ENCODE measurements at places on chromosomes 12 and 14.
A peak's percentile ranks its signal among the peaks of the same experiment; 100 is the strongest.

DNA sequence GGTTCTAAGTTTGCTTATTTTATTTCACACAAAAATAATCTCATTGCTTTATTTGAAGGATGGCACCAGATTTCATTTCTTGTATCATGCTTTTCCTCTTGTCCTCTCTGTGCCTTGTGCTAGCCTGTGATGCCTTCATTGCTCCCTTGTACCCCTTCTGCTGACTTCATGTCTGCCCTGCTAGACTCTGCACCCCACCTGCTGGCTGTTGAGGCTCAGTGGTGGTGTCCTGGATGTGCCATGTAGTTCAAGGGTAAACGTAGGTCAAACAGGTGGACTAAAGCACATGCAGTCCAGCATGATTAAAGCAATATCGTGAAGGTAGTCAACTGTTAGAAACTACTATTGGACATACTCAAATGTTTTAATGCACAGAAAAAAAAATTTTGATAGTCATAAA is 21.6 kb downstream of the MRPS35 start:
- DNase-seq, result no peak

GRCh38 chr14:99537399-99537798 is 56.2 kb downstream of the CCNK start:
- DNase-seq, result peak; percentile 70

DNA sequence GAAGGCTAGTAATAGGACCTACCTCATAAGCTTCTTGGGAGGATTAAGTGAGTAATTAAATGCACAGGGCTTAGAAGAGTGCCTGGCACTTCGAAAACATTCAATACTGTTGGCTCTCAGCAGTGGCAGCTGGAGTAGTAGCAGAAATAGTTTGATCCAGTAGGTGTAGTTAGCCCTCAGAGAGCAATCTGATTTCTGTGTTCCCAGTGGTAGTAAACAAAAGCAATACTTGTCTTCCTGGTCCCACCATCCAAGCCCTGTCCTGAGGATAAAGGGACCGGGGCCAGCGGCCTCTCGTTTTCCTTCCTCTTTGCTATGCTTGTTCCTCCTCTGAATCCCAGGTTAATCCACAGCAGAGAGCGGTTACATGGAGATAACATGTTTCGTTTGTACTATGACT is 131.6 kb downstream of the SAMD4A start:
- no peak for DNase-seq

DNA sequence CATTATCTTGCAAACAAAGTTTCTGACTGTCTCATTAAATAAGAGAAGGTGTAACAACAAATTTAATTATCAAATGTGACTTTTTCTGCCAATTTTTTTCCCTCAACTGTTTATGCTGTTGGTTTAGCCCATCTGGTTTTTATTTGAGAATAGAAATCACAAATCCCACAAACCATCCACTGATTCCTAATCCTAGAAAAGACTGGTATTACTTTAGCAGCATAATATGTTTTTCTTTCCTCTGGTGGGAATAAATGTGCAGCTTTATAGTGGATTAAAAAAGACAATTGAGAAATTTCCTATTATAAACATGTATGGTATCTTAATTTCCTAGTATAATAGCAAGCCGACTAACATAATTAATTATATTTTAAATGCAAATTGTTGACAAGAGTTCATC is 257.9 kb upstream of the FOXN3 start:
- DNase-seq, result no peak

DNA sequence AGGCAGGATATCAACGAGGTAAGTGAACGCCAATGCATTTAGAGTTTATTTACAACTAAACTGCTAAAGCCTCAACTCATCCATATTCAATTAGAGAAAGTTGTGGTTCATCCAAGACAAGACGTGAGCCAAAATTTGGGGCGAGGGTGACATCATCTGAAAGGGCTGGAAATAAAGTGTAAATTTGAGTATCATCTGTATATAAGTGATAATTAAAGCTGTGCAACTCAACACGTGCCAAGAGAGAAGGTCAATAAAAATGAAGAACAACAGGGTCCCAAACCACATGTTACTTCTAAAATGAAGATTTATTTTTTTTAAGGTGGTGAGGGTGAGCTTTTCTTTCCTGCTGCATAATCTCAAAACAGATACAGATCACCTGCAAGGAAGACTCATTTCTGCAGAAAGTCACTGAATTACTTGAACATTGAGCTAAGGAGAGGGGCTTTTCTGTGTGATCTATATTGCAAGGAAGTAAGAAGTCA is 203.6 kb downstream of the EFCAB11 start:
- no peak for DNase-seq

GRCh38 chr12:47945341-47945728 is 18.1 kb upstream of the TMEM106C start:
- no peak for DNase-seq
